G401 (cell line): ENCODE measurements at places on chromosomes 2 and 18.

- no peak for DNase-seq
Measured at GRCh38 chr2:14524803-14525080, 107.8 kb upstream of the LRATD1 start.

DNA sequence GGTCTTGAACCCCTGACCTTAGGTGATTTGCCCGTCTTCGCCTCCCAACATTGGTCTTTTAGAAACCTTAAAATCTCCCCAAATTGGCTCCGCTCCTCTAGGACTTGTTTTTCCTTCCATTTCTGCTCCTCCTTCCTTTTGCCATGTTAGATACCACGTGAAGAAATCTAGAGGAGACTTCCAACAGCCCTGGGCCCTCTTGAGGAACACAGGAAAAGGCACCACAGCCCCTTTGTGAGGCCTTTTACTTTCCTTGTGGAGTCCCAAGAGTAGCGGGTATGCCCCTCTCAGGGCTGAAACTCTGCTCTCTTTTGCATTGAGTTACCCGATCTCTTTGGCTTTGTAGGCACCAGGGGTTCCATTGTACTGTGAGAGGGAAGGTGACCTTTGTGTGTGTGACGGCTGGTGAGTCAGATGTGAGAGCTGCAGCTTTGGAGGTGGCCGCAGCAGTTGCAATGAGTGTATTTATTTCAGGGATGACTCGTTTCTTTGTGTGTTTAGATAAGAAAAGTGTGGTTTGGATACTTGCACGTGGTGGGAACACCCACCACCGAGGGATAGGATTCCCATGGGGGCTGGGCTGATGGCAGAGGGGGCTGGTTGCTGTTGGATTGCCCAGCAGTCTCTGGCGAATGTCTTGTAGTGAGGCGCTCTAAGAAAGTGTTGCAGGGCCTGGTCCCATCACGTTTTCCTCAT lies 218.4 kb upstream of the HS6ST1 start:
- no peak for DNase-seq

DNA sequence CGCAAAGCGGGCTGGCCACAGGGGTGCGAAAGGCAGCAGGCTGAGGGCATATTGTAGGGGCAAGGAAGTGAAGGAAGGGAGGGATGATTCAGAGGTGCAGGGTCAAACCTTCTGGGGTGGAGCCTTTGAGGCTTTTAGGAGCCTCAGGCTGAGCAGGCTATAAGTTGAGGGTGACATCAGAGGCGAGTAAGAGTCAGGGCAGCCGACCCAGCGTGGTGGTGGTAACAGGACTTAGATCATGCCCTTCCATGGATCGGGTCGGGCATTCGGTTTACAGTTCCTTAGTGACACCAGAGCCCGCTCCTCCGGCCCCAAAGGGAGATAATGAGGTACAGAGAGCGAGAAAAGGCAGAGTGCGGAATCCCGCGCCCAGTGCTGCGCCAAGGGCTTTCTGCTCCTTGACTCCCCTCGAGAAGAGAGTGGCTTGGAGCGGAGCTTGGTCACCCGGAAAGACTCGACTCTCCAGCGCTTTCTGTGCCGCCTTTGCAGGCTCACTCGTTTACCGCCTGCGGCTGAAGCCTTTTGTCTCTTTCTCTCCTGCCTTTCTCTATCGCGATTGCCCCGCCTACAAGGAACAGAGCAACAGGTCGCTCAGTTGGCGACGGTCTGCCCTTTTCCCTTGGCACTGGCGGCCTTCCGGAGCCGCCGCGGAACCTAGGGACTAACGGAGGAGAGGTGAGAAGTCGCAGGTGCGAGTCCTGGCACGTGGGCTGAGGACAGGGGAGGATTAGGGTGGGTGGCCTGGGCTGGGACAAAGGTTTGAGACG lies 720 bp downstream of the LBX2 start:
- DNase-seq, result no peak

DNA sequence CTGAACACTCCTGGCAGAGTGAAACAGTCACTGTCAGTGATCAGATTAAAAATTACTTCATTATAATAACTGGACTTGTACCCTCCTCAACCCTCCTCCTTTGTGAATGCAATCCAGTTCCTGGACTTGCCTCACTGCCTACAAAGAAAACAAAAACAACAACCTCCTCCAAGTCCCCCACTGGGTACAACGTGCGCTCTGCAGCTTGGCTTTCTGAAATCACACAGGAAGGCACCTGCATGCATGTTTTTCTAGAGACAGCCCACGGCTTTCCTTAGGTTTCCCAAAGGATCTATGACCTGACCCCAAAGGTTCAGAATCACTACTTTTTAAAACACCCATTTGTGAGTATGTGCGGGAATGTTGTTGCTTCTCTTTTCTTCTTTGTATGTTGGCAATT lies 61.4 kb upstream of the TUBA3E start:
- DNase-seq, result no peak

DNA sequence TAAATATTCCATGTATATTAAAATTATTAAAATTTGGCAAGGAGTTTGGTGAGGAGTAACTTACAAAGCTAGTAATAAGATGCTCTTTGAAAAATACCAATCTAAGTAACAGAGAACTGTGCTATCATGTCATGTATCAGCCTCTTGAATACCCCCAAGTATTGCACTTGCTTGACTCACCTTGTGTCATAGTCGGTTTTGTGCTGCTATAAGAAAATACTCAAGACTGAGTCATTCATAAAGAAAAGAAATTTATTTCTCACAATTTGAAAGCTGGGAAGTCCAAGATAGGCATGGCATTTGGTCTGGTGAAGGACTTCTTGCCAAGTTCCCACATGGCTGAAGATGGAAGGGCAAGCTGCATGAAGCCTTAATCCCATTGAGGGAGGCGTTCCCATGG lies 179.2 kb downstream of the MEMO1 start:
- no peak for DNase-seq

- DNase-seq, result no peak
Measured at GRCh38 chr2:29718076-29718686, 203.2 kb downstream of the ALK start.

DNA sequence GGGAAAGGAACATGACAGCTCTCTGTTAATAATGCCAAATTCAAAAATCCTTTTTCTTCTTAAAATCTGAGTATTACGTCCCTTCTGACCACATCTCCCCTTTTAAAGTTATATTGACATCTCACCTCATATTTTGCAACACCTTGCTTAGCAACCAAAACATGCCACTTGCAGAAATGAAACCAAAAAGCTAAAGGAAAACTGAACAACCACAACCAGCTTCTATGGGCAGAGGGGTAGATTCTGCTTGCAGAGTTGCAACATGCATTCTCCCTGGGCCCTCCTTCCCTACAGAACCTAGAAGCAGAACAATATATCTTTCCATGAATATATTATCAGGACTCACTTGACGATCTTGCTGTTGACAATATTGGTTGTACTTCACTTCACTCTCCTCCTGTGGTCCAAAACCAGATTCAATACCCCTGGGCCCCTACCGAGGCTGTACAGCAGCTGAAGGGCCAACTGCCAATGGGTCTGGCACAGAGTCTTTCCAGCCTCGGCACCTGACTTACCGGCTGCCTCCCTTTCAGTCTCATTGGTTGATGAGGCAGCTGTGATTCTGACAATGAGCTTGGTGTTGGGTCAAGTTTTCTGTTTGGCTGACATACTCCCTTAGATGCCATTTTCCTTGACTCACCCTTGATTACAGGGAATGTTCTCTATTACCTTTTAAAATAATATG lies 616.6 kb downstream of the ZEB2 start:
- DNase-seq, result no peak

GRCh38 chr2:128358941-128359731 lies 40.5 kb upstream of the HS6ST1 start:
- no peak for DNase-seq
